ENCODE measurements at places on chromosomes 2 and 18.
A peak's percentile ranks its signal among the peaks of the same experiment; 100 is the strongest.

GRCh38 chr18:58556331-58557007, 72.4 kb downstream of the ALPK2 start:
- DNase-seq: no peak

DNA sequence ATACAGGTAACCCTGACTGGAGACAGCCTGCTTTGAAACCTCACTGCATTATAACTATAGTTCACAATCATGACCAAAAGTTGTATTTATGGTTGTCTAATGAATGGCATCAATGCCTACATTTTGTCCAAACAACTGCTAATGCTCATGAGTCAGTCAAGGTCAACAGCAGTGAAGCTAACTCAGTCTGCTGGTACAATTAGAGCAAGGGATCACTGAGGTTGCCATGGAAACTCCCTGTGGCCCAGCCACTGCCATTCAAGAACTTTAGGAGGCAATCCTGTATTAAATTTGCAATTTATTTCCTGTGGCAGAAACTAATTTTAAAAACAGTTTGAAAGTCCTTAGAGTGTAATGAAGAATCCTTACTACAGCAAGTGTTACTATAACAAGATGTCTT, 185.1 kb upstream of the SMAD7 start:
- DNase-seq: peak; percentile 32

DNA sequence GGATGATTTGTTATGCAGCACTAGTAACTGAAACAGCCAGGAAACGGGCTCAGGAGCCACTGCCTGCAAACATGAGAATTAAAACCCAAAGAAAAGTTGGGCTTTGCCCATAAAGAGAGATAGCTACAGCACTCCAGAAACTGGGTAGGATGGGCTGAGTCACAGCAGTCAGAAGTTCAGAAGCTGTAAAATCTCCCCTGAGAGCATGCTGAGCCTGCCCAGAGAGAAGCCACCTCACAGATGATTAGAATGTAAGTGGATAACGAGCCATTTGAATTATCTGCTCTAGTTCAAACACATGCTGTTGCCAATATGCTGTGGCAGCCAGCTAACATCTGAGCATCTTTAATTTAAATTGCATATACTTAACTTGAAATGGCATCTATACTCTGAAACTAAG, 388.1 kb upstream of the ACVR2A start:
- peak; percentile 48 for DNase-seq

DNA sequence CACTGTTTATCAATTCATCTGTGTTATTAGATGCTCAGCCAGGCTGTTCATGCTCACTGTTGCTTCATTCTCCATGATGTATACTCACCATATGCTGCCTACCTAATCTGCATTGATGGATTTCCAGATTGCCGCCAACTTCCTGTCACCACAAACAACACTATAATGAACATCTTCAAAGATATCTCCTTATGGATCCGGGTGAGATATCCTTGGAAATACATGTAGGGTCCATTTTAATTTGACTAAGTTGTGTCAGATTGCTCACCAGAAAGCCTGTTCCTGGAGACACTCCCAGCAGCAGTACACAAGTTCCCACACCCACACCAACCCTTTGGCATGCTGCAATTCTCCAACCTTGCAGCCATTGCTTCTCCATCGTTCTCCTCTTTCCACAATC, 547.5 kb upstream of the TNP1 start:
- peak; percentile 71 for DNase-seq

GRCh38 chr2:239729151-239729550, 296.0 kb downstream of the NDUFA10 start:
- no peak for DNase-seq
